ENCODE measurements at places on chromosomes 3 and 15.

DNA sequence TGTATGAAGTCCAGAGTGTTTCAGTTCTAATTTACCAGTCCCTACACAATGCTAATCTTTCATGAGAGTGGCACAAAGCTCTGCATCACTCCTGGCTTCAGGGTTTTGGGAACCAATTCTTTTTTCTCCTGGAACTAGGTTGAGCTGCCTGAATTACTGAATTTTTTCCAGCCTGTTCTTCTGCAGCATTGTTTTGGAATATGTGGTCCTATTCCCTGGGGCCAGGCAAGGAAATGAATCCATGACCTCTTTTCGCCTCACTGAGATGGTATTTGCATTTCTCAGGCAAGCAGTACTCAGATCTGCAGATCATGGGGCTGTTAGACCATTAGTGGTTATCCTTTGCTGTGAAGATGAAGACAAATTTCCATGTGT is 25.6 kb upstream of the GPR171 start:
- no peak for DNase-seq

GRCh38 chr3:99521551-99521950 is 116.8 kb upstream of the COL8A1 start:
- no peak for DNase-seq

DNA sequence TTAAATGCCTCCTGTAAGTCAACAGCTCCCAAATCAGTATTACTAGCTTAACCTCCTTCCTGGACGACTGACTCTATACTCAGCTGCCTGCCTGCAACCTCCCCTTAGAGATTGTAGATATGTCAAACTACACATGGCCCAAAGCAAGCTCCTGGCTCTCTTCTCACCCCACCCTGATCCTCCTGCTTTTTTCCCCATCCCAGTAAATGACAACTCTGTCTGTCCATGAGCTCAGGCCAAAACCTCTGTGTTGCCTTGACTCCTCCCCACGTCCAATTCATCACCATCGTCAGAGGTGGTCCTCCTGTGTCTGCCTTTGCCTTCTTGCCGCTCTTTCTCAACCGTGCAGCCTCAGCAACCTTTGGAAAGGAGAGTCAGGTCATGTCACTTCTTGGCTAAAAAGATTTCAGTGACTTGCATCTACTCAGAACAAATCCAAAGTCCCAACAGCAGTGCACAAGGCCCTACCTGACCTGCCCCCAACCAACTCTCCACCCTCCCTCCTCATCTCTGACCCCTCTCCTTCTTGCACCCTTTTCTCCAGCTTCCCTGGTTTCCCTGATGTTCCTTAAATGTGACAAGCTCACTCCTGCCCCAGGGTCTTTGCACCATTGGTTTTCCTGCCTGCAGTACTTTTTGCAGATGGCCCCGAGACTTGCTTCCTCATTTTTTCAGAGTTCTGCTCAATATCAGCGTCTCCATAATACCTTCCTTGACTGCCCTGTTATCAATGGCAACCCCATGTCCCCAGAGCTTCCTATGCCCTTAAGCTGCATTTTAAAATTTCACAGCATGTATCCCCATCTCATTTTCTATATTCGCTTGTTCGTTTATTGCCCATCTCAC is 52.8 kb downstream of the LSM3 start:
- DNase-seq, result no peak

DNA sequence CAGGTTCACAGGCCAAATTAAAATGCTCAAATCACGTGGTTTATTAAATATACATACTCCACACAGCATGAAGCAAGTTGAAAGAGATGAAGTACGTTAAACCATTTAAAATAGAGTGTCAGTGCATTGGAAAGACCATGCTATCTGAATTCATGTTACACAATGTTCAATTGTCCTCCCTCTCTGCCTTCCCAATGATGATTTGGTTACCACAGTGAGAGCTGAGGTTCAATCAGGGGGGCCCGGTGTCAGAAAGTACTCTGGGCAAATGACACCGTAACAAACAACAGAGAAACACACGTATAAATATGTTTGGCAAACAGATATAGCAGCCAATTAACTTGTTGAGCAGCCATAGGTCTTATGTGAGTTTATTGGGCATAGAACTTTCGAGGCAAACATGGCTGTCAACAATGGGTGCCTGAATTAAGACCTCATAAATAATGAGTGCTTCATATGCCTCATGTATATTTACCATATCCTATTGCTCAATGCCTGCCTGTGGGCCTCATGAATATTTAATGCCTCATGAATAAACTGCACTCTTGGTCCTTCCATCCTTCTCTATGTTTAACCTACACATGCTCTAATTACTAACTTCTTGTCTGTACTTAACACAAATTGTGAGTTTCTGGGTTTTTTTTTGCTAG is 641.5 kb downstream of the PLOD2 start:
- DNase-seq, result no peak

GRCh38 chr3:197003461-197004385 is 25.9 kb downstream of the MELTF start:
- peak; percentile 62 for DNase-seq

- DNase-seq, result no peak
Observed at GRCh38 chr3:179695672-179696313, 43.0 kb downstream of the USP13 start.

DNA sequence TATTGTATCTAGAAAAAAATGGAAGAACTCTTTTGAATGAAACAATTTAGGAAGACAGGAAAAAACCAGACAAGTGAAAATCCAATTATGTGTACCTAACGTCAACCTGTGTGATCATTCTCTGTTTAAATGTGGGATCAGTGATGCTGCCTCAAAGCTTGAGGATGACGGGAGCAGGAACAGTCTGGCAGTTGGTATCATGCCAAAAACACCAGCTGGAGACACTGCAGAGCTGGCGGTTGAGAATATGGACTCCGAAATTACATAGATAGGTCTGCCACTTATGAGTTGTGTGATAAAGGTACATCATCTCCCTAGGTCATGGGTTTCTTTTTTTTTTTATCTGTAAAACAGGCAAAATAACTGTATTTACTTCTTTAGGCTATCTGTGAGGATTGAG is 480.5 kb downstream of the CNTN4 start:
- no peak for DNase-seq

GRCh38 chr3:106533788-106534160 is 665.0 kb upstream of the CBLB start:
- peak; percentile 26 for DNase-seq

GRCh38 chr3:48934333-48934991 is 15.8 kb downstream of the ARIH2 start:
- DNase-seq, result no peak

GRCh38 chr15:57129064-57129463 is 210.6 kb downstream of the TCF12 start:
- DNase-seq, result no peak

- no peak for DNase-seq
Observed at GRCh38 chr3:56914646-56915045, 112.9 kb upstream of the ARHGEF3 start.

DNA sequence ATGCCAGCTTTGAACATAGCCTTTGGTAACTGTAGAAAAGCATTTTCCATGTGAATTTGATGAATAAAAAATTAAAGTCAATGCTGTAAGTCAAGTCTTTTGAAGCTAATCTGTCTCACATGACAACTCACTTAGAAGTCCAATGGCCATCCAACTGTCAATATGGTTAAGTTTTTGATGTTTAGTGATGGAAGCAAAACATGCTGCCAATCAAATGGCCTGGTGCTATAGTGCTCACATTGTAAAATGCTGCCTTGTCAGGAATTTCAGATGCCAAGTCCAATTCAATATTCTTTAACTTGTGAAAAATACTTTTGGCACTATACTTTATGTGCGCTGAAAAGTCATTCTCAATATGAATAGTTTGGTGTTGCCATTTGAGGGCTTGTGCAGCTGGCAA is 1361.8 kb upstream of the ALCAM start:
- DNase-seq, result no peak

DNA sequence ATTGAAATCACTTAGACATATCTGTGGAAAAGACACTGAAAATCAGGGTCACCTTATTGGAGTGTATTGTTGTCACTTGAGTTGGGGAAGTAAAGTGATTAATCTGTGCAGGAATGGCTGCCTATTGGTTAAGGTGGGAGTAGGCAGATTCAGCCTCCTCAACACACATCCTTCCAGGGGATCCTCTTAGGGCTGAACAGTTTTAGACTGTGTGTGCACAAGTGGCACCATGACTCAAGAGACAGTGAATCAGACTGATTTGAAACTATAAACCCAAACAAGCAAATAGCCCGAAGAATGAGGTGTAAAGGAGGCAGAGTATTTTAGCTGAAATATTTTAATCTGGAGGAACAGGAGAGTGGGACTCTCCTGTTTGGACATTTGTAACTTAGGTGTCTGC is 4.9 kb downstream of the ABHD17C start:
- no peak for DNase-seq

DNA sequence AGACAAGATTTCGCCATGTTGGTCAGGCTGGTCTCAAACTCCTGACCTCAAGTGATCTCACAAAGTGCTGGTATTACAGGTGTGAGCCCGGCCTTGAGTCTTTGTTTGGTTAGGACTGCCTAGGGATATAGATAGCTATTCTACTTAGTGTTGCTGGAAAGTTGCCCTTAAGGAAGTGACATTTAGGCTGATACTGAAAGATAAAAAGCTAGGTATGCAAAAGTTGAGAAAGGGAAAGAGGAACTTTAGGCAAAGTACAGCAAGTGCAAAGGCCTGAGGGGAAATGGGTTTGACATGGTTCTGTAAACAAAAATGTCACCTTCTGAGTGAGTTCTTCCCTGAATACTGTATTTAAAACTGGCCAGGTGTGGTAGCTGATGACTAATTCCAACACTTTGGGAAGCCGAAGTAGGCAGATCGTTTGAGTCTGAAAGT is 111.5 kb downstream of the ZNF609 start:
- DNase-seq, result no peak

DNA sequence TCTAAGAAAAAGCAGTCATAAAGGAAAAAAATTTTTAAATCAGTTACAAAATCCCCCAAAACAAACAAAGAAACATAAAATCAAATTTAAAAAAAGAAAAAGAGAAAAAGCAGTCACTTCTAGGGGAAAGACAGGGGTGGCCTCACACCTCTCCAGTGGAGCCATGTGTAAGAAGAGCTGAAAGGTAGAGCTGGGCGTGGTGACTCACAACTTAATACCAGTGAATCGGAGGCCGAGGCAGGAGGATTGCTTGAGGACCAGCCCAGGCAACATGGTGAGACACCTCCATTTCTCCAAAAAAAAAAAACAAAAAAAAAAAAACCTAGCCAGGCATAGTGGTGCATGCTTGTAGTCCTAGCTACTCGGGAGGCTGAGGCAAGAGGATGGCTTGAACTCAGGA is 14.7 kb downstream of the MESD start:
- no peak for DNase-seq

- DNase-seq, result peak; percentile 90
Observed at GRCh38 chr15:40104865-40105516, 3.7 kb downstream of the BMF start.

- DNase-seq, result no peak
Observed at GRCh38 chr15:51782357-51782896, 31.0 kb downstream of the TMOD2 start.

All from activated T-cell treated with anti-CD3 and anti-CD28 coated beads, Interleukin-2, amount 50 U/mL, for 48 hours (primary cell).